BJ (cell line): ENCODE measurements at places on chromosomes 7 and 10.

DNA sequence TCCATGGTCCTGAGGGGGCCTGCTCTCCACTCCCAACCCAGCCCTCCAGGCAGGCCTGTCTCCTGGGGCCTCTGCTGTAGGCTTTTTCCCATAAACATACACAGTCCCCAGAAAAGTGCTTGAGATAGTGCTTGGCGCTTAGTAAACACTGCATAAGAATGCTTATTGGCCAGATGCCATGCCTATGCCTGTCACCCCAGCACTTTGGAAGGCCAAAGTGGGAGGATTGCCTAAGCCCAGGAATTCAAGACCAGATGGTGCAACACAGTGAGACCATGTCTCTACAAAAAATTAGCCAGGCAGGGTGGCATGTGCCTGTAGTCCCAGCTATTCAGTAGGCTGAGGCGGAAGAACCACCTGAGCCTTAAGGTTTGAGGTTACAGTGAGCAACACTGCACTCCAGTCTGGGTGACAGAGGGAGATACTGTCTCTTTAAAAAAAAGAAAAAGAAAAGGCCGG lies 24.6 kb upstream of the ASL start:
- peak; percentile 85 for DNase-seq

GRCh38 chr10:111323389-111323966 lies 246.6 kb downstream of the ADRA2A start:
- no peak for DNase-seq

- DNase-seq = no peak
Measured at GRCh38 chr7:21029006-21029405, 242.3 kb upstream of the SP8 start.

DNA sequence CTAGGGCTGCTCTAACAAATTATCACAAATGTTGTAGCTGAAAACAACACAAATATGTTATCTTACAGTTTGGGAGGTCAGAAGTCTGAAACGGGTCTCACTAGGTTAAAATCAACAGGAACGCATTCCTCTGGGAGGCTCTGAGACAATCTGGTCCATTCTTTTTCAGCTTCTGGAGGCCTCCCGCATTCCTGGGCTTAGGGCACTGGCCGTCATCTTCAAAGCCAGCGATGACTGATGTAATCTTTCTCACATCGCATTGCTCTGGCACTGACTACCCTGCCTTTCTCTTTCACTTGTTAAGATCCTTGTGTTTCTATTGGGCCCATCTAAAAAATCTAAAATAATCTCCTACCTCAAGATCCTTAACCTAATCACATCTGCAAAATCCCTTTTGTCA lies 1071.5 kb upstream of the C7orf33 start:
- no peak for DNase-seq

DNA sequence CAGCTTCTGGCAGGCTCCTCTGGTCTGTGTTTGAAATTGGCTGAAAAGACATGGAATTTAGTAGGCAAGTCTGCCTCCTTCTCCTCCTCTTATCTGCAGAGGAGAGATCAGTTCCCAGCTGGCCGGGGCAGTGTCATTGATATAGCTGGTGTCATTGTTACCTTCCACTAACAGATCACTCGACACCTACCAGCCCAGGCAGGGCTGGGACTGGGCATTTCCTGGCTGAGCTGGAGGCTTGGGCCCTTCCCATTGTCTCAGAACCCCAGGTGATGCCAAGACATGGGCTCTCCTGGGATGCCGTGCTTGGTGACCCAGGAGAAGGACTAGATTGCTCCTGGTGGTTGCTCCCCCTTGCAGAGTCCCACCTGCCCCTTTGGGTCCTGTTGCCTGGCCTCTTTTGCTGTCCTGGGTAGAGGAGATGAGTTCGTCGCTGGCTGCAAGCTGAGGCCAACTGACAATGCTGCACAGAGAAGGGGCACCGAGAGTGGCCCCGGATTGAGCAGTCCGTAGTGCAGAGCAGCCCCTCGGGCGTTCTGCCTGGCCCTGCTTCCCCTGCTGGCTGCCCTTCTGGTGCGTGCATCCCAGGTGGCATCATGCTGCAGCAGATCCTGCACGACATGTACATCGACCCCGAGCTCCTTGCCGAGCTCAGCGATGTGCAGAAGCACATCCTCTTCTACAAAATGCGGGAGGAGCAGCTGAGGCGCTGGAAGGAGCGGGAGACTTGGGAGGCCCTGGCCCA lies at the start of gene SH2D4B:
SH2D4B (plus strand) TSS at position 167 of the 745 bp plus-strand sequence; CDS start at position 597, 430 bp downstream.
- DNase-seq = no peak

- DNase-seq = no peak
Measured at GRCh38 chr10:4226941-4227540, 442.0 kb upstream of the KLF6 start.
